AG09319 (cell line): ENCODE measurements at places on chromosomes 5 and 9.

GRCh38 chr5:102600964-102601363, 102.2 kb upstream of the SLCO6A1 start:
- DNase-seq, result no peak

DNA sequence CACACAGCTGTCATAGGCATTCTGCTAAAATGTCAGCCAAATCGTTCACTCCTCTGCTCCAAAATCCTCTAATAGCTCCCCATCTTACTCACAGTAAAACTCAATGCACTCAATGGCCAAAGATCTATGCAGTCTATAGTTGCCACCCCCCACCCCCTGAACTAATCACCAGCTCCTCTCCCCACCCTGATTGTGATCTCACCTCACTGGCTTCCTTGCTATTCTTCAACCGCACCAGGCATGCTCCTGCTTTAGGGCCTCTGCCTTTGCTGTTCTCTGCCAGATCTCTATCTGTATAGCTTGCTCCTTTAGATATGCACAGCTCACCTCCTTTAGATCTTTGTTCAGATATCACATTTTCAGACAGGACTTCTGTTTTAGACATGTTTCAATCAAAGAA, 33.2 kb upstream of the SNX2 start:
- no peak for DNase-seq

DNA sequence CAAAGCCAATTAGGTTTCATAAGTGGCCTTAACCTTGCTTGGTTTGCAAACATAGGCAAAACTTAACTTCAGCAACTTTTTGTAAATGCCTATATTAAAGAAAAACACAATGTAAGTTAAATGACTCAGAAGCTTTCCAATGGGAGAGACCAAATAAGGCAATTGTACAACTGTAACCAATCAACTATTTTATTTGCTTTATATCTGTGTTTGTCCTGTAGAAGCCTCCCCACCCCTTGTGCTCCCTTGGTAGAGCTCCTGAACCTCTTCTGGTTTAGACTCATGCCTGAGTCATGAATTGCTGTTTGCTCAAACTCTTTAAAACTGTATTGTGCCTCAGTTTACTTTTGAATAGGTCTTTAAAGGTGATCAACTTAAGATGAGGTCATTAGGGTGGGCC, 3.0 kb upstream of the C1QTNF3 start:
- DNase-seq, result no peak

GRCh38 chr5:151014680-151015343, 5.6 kb upstream of the GPX3 start:
- peak; percentile 72 for DNase-seq

DNA sequence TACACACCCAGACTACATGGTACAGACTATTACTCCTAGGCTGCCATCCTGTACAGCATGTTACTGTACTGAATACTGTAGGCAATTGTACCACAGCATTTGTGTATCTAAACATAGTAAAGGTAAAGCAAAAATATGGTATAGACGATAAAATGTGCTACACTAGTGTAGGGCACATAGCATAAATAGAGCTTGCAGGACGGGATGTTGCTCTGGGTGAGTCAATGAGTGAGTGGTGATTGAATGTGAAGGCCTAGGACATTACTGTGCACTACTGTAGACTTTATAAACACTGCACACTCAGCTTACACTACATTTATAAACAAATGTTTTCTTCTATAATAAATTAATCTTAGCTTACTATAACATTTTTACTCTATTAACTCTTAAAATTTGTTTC, 25.6 kb downstream of the ANKRD55 start:
- no peak for DNase-seq

- no peak for DNase-seq
Observed at GRCh38 chr5:5941486-5941885, 436.9 kb downstream of the MED10 start.

GRCh38 chr9:112898872-112899311, 8.2 kb upstream of the SLC46A2 start:
- DNase-seq, result no peak

DNA sequence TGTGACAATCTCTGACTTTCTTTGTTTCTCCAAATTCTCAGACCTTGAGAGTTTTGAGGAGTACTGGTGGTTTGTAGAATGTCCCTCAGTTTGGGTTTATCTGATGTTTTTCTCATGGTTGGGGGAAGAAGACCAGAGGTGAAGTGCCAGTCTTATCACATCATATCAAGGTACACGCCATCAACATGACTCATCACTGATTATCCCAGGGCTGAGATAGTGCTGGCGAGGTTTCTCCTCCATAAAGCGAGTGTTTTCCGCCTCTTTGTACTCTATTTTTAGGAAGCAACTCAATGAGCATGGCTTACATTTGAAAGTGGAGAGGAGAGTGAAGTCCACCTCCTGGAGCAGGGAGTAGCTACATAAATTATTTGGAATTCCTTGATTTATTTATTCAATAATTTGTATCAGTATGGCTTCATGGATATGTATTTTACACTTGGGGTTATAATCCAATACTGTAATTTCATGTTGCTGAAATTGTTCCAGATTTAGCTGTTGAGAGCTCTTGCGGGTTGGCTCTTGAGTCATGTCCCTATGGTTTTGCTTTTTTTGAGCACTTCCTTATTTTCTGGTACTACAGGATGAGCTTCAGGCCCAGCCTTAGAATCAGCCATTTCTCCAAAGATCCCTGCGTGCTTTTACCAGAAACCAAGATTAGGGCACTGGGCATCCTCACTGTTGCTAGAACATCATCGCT, 23.9 kb downstream of the DCANP1 start:
- no peak for DNase-seq

- DNase-seq, result no peak
Observed at GRCh38 chr9:16057541-16057940, 504.7 kb downstream of the CCDC171 start.

GRCh38 chr5:80502800-80503199, 14.9 kb downstream of the FAM151B start:
- no peak for DNase-seq

- no peak for DNase-seq
Observed at GRCh38 chr9:35026671-35027070, 37.1 kb downstream of the DNAJB5 start.

GRCh38 chr9:133914442-133915342, 77.4 kb downstream of the VAV2 start:
- no peak for DNase-seq

GRCh38 chr5:88875341-88876234, 7.4 kb downstream of the MEF2C start:
- DNase-seq, result no peak

DNA sequence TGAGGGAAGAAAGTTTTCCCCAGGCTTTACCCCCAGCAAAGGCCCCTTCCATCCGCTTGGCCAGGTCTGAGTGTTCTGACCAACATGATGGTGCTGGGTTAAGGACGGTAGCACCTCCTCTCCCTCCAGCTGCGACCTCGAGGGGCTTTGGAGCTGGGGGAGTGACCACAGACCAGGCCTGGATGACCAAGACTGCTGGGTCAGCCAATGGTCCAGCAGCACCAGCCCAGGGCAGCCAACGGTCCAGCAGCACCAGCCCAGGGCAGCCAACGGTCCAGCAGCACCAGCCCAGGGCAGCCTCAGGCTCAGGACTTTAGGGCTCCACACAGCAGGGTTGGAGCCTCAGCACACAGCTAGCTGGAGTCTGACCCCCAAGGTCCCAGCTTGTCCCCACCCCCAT, 57.2 kb upstream of the CNOT6 start:
- no peak for DNase-seq

DNA sequence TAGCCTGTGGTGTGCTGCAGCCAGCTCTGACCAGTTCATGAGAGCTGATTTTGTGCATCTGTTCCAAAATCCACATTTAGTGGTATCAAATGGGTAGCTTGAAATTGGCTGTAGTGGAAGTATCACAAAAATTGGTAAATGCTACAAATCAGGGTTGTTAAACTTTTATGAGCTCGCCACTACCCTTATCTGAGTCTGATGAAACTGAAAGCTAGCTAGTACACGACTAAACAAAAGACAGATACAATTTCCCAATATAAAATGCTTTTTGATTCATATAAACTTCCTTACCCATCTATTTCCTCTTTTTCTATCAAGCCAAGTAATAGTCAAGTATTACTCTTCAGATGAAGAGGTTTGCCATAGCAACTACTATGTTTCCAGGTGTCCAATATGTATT, 392.0 kb downstream of the TMEM161B start:
- DNase-seq, result no peak

GRCh38 chr9:132268725-132269352, 85.9 kb downstream of the SETX start:
- DNase-seq, result no peak

- DNase-seq, result no peak
Observed at GRCh38 chr5:107517185-107518033, 153.3 kb downstream of the EFNA5 start.

DNA sequence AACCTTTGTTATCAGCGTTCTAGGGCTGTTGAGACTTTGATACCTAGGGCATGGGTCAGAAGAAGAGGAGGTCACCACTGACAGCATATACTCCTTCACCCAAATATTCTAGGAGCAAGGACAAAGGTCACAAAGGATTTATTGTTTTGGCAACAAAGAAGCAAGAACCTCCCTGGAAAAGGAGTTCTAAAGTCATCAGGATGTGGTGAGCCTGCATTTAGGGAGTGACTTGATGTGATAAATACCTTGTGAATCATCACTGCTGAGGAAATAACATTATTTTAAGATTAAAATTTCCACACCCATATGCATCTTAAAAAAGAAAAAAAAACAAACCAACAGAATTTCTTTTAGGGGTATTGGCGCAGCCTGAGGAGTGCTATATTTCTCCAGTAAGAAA, 13.9 kb downstream of the IFNA1 start:
- DNase-seq, result no peak

- DNase-seq, result no peak
Observed at GRCh38 chr5:157520911-157521703, 54.5 kb downstream of the ADAM19 start.

GRCh38 chr5:129096382-129096991, 1.9 kb downstream of the ISOC1 start:
- DNase-seq, result no peak

- DNase-seq, result no peak
Observed at GRCh38 chr5:180097926-180098325, 26.4 kb upstream of the RNF130 start.

DNA sequence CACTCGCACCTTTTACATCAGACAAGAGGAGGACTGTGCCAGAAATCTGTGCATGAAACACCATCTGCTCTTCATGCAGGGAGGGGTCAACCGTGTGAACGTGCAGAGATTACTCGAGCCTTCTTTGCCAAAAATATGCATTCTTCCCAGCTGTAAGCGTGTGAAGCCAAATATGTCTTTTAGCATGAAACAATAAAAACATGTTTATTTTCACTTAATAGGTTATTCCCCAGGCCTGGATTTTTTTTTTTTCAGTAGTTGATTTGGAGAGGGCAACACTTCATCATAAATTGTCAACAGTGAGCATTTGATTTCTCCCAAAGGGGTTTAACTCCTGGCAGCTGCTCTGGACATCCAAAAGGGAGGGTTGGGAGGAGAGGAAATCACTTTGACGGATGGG, 23.8 kb downstream of the PLAC8L1 start:
- no peak for DNase-seq

- DNase-seq, result no peak
Observed at GRCh38 chr9:94298949-94299599, 29.4 kb downstream of the NUTM2F start.

GRCh38 chr5:39016587-39017275, 57.5 kb downstream of the RICTOR start:
- DNase-seq, result no peak

GRCh38 chr5:157823655-157824054, 35.3 kb downstream of the CLINT1 start:
- no peak for DNase-seq

DNA sequence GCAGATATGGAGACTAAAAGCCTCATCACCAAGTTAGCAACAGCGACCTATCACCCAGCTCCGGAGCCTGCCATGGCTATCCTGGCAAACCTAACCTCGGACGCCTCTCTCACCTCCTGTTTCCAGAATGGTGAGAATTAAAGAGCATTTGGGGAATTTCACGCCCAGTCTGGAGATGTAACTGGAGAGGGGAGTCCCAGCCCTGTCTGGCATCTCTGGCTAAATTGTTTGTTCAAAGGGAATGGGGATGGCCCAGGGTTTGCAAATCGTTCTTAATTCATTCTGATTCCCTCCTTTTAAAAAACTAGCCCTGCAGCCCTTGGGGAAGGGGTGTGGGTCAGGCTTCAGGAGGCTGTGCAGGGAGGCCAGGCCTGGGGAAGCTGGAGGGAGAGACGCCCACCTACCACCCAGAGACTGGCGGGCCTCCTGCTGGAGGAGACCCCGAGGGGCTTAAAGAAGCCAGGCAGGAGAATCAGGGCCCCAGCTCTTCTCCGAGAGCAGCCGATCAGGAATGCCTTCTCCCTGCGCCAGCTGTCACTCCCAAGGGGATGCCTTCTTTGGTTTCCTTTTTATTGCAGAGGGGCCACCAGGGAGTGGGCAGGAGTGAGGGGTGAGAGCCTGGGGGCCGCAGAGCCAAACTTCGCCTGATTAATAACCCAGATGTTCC, 964 bp upstream of the COL5A1 start:
- DNase-seq, result no peak

- no peak for DNase-seq
Observed at GRCh38 chr9:104177003-104177611, 83.0 kb downstream of the SMC2 start.

DNA sequence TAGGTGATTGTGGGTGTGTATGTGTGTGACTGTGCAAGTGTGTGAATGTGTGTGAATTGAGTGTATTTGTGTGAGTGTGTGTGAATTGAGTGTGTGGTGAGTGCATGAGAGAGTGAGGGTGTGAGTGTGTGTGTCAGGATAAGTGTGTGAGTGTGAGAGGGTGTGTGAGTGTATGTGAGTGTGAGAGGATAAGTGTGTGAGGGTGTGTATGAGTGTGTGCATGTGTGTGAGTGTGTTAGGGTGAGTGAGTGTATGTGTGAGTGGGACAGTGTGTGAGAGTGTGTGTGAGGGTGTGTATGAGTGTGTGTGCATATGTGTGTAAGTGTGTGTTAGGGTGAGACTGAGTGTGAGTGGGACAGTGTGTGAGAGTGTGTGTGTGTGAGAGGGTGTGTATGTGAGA, 21.7 kb downstream of the GPRIN1 start:
- no peak for DNase-seq

GRCh38 chr9:120230227-120230626, 349.7 kb downstream of the CDK5RAP2 start:
- DNase-seq, result no peak

- DNase-seq, result no peak
Observed at GRCh38 chr9:96508227-96508940, 58.4 kb downstream of the HABP4 start.

DNA sequence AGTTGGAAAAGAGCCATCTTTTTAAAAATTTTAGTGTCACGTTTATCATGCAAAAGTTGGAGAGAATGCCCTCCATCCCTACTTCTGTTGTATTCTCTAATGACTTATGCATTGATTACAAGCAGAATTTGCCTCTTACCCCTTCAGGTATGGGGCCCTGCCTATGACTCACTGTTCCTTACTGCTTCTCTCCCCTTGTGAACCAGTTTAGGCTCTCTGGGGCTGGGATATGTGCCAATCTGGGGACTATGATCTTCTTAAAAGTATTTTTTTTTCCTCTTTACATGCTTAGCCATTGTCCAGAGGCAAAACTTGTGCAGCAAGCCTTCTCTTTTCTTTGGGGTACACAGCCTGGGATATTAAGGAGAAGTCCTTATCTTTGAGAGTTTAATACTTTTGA, 37.4 kb downstream of the CAMK4 start:
- DNase-seq, result no peak

GRCh38 chr5:103428411-103428871, 134.1 kb downstream of the NUDT12 start:
- DNase-seq, result no peak
